ENCODE measurements at places on chromosomes 2 and 18.

DNA sequence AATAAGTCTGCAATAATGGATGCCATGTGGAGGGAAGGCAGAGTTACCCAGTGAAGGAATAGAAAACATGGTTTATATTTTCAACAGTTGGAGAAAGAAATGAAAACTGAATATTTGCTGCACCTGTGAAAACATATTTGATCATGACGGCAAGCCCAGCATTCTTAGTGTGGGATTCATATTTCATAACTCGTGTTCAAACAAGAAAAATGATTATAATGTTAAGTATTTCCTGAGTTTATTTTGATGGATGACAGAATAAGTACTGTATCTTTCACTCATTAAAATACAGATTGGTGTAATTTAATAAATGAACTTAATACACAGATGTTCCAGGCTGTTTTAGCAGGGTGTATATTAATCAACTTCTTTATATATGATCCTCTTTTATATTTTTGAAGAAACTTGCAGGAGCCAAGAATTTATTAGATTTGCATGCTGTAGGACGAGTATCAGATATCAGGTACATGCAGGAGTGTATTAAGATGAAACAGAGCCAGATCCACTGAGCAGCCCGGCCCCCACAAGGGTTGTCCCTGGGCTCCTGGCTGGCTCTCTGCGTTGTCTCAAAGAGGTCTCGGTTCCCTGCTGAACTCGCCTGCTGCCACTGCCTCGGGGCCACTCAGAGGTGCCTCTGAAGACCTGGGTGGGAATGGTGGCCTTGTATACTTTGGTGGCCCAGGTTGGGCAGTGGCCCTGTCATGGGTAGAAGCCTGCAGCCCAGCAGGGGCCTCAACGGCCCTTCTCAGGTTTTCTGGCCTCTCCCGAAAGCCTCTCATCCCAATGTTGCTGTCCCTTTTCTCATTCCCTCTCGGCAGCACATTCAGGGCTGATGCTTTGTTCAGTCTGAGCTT is 95.0 kb upstream of the LDAH start:
- no peak for DNase-seq

- no peak for DNase-seq
Measured at GRCh38 chr18:73509460-73509859, 638.2 kb downstream of the FBXO15 start.

GRCh38 chr2:152573168-152573567 is 144.1 kb downstream of the PRPF40A start:
- no peak for DNase-seq

GRCh38 chr2:96839875-96840850 is 3.7 kb downstream of the ANKRD23 start:
- DNase-seq: no peak

GRCh38 chr18:77571743-77572142 is 322.1 kb downstream of the GALR1 start:
- no peak for DNase-seq

- DNase-seq: no peak
Measured at GRCh38 chr2:189681903-189682302, 7.4 kb downstream of the ANKAR start.

- DNase-seq: no peak
Measured at GRCh38 chr2:69291004-69291650, 95.9 kb downstream of the GFPT1 start.

DNA sequence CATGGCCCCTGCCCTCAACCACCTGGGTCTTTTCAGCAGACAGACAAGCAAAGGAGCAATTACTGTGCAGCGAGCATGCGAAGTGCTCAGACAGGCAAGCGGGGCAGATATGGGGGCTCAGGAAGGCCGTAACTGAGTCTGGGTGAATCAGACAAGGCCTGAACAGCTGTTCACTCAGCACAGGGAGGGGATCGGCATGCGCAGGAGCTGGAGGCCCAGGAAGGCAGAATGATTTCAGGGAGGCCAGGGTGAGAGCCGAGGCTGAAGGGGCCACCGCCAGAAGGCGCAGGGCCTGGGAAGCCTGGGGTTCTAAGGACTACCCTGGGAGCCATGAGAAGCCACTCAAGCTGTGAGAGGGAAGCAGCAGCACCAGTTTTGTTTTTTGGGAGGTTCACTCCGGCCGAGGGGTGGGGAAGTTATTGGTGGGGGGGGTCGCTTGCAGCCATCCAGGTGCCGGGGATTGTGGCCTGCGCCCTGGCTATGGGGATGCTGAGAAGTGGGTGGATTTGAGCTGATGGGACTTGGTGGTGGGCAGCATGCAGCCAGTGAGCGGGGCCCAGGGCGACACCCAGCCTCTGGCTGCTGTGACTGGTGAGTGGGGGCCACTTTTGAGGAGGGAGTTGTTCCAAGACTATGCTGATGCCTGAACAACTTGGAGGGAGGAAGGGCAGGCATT is 132.2 kb downstream of the TSN start:
- peak; percentile 63 for DNase-seq

DNA sequence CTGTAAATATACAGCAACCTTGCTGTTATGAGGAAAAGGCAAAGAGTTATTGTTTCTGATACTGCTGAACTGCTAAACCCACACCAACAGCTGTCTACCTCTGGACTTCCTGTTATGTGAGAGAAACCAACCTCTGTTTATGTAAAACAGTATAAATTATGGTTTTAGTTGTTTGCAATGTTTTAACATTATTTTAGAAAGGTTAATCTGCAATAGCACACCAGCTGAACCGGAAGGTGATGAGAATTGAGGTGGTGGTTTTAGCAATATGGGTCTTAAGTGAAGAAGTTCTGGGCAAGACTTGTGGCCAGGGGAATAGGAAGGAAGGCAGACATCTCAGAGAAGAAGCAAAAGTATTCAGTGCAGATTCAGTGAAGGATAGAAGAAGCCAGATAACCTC is 237.8 kb downstream of the PLCL1 start:
- no peak for DNase-seq

Data from WERI-Rb-1 (cell line).